ENCODE measurements at places on chromosomes 1 and 21.
A peak's percentile ranks its signal among the peaks of the same experiment; 100 is the strongest.

- no peak for DNase-seq
These were observed 773 bp downstream of the CNST start for GRCh38 chr1:246566813-246567645.

GRCh38 chr1:113388621-113389358 lies 1.5 kb upstream of the MAGI3 start:
- peak; percentile 91 for DNase-seq

- DNase-seq: no peak
These were observed 9.5 kb downstream of the TRAF5 start for GRCh38 chr1:211336161-211336560.

DNA sequence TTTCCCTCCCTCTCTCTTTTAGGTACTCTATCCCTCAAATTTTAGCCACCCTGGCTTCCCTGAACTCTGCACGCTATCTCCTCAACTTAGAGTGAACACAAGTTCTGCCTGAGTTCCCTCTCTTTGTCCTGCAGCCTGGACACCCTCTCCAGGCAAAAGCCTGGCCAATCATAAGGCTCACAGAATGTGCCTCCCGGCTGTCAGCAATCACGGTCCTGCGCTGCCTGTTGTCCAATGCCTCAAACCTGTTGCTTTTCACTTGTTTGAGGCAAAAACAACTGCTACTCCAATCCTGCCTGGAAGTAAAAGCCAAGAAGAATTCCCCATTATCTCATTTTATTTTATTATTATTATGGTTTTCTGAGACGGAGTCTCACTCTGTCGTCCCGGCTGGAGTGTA lies 66.1 kb downstream of the LGR6 start:
- DNase-seq: no peak

- DNase-seq: no peak
These were observed 32.2 kb upstream of the IL20 start for GRCh38 chr1:206833106-206833680.

DNA sequence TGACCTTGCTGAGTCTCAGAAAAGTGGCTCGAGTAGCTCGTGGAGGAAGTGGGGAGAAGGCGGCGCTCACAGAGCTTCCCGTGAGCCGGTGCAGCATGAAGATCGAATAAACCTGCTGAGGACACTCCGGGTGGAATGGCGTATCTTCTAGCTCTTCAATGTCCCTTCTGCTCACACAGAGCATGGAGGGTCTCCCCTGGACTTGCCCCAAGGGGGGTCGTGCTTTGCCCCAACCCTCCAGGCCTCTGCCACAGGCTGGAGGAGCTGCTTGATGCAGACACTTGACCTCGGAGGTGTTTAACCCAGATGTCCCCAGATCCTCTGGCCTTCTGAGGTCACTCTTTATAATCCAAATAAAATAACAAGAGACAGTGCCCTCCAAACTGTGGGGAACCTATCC lies 2.2 kb upstream of the KRTAP10-12 start:
- no peak for DNase-seq

Data from BE2C (cell line).